ENCODE measurements at places on chromosomes 1 and 21.

- DNase-seq = no peak
Observed at GRCh38 chr1:24383381-24383940, 30.1 kb downstream of the STPG1 start.

GRCh38 chr21:17393413-17393812 lies 119.4 kb upstream of the CXADR start:
- no peak for DNase-seq

GRCh38 chr1:219659005-219659600 lies 46.2 kb upstream of the ZC3H11B start:
- peak; percentile 40 for DNase-seq

DNA sequence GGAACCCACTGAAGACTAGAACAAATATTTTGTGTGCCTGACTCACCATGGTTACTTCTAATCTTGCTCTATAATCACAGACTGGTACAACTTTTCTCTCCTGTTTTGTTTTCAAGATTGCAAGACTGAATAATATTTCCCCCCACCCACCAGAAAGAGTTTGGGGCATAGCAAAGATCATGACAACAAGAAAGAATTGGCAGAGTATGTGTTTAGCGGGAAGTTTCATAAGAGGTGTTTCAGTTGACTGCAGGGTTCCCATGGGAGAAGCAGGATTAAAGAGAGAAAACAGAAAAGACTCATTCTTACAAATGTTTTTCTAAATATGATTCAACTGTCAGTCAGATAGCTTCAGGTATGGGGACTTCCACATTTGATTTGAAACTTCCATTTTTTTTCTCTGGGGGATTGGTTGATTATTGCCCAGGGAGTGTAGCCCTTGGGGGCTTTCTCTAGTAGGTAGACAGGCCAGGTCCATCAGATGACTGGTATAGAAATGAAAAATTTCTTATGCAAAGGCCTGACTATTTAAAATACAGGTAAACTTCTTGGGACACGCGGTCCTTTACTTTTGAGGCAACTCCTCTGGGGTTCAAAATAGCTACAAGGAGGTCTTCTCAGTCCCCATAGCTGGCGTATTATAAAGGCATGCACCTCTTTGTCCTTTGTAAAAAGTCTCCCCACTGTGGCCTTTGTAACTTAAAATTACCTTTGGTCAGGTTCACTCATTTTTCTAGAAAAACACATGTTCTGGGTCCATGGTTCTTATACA lies 13.9 kb downstream of the OR14I1 start:
- no peak for DNase-seq

DNA sequence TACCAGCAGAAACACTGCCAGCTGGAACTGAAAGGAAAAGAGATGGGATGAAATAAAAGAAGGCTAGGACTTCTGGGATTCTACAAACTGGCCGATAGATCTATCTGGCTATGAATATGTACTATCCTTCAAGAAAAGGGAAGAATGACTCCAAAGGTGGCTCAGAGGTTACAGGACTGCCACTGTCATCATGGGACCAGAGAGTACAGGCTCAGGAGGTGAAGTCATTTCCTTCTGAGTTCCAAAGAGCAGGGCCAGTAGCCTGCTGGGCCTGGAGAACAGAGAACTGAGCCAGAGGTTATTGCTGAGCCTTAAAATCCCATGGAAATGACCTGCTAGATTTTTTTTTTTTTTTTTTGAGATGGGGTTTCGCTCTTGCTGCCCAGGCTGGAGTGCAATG lies 27.6 kb downstream of the ZNF496 start:
- no peak for DNase-seq

DNA sequence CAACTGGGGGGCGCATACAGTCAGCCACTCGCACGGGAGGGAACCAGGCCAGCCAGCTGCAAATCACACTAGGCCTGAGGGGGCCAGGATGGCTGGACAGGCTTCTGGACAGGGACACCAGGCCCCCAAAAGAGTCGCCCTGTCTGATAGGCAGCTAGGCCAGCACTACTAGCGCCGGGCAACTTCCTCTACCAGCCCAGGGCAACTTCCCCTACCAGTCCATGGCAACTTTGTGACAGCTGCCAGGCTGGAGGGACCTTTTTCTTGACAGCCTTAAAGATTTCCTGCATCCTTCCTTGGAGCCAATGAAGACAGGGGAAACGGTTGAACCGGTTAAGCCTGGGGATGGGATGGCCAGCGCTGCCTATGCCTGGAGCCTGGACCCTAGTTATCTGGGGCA lies 5.1 kb downstream of the IFFO2 start:
- no peak for DNase-seq

DNA sequence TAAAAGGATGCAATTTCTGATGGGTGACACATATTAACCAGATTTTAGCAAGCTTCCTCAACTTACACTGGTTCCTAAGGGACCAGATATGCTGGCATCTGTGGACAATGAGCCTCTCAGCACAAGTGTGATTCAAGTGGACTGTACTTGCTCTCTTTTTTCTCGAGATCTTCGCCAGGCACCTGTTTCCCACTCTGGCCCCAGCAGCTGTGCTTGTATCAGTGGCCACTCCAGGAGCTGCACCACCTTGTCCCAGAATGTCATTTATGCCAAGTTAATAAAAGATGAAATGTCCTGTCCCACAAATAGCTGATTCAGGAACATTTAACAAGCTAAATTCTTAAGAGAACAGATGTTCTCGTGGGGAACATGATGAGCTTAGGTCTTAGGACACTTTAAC lies 14.6 kb downstream of the C1orf198 start:
- DNase-seq = no peak

DNA sequence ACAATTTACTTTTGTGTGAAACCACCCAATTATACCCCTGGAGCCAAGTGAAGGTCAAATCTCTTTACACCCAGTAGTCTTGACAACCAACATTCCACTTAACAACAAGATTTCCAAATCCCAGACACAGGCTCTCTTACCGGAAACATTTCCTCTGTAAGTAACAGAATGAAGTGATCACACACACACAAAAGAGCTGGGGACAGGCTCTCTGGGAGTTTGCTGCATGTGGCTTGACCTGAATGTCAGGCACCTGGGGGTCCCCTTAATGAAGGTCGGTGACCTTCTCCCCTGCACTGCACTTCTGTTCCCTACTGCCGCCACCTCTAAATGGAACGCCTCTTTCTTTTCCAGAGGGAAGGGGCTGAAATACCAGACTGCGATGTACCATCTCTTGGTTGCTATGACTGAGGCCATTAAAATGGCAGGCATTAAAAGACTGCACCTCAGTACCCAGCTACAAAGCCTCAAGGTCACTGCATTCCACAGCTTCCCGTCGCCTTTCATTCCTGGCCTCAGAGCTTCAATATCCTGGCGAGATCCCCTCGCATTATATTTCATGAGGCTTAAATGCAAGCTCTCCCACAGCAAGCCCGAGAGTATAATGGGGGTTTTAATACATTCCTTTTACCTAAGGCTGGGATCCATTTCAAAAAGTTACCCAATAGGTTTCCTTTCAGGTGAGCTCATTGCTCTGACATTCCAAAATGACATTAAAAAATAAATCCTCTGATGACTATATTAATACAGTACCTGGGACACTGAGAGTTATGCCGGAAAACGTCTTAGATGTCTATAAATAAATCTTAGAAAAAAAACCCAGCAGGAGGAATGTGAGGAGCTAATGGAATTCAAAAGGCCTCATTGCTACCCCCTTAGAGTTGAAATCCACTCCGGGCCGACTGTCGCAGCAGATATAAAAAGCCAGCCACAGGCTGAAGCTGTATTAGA lies 90.9 kb upstream of the DIRAS3 start:
- DNase-seq = no peak

- no peak for DNase-seq
Observed at GRCh38 chr21:14592296-14593000, 46.3 kb upstream of the SAMSN1 start.

DNA sequence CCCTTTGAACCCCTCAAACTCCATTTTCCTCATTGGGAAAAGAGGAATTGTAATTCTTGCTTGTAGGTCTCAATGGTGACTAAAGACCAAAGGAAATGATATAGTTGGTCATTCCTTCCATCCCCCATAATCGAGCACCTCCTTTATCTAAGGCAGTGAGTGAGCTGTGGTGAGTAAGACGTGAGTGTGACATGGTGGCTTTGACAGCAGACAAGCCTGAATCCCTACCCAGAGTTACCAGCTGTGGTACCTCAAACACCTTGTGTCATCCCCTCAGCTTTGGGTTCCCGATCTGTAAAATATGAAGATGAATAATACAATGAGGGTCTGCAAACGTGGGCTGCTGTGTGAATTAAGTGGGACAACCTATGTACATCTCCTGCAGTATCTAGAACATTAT lies 8.4 kb downstream of the TRAF5 start:
- no peak for DNase-seq

- DNase-seq = peak; percentile 56
Observed at GRCh38 chr1:91166106-91166712, 144.4 kb upstream of the ZNF644 start.
